ENCODE measurements at places on chromosomes 13 and 19. TPM values are rescaled to one million over a fixed set of nuclear protein-coding genes. Genes with fewer than 3 reads are reported as not detected.

Gene ACP7
- not detected for total RNA-seq

Gene LIG4
- 11.1 TPM for total RNA-seq

Gene CAMSAP3
- 65.9 TPM for total RNA-seq

Gene UNC13A
- 10.7 TPM for total RNA-seq

Gene ZNF320
- total RNA-seq = 37.5 TPM

Gene ASPDH
- not detected for total RNA-seq
